Cerebellum (tissue), 4 donors: ENCODE measurements at places on chromosomes 2 and 18.

DNA sequence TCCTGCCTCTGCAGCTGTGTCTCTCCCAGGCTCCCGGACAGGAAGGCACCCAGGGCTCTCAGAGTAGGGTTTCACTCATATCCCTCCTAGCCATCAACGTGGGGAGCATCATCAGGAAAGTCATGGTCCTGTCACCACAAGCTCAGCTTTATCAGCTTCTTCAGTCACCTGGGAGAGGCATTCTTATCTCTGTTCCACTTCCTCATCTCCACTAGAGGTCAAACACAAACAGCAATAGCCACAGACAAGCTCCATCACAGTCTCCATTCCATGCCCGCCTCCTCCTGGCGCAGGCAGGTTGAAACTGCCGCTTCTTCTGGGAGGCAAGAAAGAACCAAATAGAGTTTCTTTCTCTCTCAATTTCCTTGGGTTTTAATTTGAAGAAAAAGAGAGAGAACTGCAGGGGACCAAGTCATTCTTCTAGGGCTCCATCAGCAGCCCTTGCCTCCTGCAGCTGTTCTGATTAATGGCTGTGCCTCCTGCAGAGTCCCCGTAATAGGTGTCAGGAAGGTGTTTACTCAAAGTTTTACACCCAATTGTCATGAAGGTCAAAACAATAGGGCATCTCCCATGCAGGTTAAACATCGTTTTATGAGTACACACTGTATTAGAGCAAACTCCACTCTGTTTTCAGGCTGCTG, 377.9 kb downstream of the TMEM182 start:
- DNase-seq = no peak

- DNase-seq = no peak
Observed at GRCh38 chr2:20481798-20482405, 35.0 kb downstream of the RHOB start.

DNA sequence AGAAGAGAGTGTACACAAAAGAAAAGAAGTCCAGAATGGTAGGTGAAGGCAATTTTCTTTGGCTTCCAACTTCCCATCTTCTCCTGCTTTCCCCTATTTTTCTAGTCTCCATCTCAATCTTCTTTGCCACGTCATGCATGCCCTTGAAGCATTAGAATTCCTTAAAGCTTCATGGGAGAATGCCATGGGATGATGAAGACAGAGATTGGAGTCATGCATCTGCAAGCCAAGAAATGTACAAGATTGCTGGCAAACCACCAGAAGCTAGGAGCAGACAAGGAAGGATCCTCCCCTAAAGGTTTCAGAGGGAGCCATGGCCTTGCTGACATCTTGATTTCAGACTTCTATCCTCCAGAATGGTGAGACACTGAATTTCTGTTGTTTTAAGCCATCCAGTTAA, 305.9 kb downstream of the HRH4 start:
- no peak for DNase-seq

DNA sequence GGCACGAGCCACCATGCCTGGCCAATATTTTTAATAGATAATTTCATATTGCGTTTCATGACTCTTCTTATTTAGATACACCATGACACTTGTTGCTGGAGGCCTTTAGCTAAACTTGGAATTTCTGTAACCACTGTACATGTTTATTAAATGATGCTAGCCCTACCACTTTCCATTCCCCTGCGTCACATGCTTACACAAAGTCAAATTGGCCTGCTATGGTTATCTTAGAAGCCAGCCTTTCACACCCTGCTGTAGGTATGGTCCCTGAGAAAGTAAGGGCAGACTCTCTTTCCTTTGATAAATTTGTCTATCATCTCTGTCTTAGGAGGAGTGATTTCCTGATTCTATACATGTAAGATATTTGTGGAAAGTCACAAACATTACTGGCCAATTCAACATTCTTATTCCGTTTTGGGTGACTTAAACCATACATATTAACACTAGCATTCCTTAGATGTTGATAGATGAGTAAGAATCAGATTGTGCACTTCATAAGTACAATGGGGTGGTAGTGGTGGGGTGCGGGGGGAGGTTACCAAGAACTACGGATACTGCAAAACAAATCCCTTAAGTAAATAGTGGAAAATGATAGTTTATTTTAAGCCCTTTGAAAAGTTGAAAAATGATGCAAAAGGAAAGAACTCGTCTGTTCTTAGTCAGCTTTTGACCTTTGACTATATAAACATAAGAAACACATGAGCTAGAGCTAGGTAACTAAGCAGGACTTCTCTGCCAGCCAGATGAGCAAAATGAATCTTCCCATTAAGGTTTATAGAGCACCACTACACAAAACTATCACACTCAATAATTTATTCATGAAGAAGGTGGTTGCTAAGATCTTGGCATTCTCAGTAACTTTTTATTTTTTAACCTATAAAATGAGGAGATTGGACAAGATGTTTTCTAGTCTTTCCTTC, 7.9 kb upstream of the NDUFV2 start:
- no peak for DNase-seq

DNA sequence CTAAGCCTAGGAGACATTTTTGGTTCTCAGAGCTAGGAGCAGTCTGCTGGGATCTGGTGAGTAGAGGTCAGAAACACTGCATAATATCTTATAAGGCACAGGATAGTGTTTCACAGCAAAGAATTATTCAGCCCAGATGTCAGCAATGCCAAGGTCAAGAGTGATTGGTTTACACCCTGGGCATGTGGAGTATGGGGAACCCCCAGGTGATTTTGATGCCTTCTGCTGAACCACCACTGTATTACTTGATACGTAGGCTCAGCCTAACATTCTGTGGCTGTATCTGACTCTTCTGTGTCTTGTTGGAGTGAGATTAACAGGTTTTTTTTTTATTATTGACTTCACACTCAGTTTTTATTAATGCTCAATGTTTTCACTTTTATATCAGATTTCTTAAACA, 6.0 kb downstream of the DDX18 start:
- no peak for DNase-seq
